ENCODE measurements at places on chromosomes 5 and 9.

DNA sequence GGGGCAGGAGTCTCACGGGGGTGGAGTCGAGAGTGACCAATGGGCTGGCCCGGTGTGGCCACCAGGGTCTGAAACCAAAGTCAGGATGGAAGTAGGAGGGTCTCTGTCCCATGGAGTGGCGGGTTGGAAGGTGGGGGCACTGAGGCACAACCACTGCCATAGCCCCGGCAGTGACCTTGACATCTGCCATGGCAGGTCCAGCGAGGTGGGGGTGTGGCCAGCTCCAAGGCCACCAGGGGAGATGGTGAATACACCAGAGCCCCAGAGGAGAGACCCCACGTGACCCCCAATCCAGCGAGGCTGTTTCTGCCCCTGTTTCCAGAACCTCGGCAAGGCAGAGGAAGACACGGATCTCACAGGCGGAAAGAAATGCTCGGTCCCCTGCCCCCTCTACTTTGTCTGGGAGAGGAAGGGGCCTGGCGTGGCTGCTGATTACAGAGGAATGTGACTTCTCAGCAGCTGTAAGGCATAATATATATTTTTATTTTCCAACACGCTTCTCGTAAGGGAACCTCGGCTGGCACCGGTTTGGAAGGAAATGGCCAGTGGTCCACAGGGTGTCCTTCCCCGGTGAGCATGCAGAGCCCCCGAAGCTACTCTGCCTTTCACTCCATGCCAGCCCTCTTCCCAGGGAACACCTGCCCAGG, 105.7 kb upstream of the SARDH start:
- DNase-seq = no peak

DNA sequence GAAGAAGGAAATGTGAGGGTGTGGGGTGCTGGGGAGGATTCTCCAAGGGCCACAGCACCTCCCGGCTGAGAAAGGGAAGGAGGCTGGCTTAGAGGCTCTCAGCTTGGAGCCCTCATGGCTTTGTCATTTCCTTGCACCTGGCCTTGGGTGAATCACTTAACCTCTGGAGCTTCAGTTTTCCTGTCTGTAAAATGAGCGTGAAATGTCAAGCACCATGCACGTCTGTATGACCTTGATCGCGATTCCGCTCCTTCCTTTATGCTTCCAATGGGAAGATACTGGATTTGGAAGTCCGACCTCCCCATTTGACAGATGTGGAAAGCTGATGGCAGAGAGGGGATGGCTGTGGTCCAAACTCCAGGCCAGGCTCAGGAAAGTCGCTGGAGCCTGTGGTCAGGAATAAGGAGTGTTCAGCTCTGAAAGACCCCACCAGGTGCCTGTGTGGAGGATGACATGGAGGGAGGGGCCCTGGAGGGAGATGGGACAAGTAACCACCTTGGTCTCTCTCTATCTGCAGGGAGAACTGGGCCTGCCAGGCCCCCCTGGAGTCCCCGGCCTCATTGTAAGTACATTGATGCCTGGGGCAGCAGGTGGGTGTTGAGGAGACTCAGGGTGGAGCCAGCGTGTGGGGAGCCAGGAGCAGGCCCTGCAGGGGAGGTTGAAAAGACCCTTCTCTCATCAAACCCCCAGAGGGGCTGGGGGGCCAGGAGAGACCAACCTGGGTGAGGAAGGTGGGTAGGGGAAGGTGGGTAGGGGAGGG, 66.5 kb downstream of the COL27A1 start:
- no peak for DNase-seq

- no peak for DNase-seq
Observed at GRCh38 chr9:130539420-130540223, 39.8 kb upstream of the FUBP3 start.

DNA sequence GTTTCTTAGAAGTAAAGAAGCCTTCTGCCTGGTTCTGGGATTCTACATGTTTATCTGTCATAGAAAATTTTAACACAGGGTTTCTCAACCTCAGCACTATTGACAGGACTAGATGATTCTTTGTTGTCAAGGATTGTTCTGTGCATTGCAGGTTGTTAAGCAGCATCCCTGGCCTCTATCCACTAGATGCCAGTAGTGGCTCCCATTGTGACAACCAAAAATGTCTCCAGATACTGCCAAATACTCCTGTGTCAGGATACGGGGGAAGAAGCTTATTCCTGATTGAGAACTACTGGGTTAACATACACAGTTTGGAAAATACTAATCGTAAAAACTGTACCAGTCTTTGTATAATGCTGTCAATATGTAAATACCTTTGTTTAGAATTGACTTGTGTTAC, 167.1 kb downstream of the NIPBL start:
- DNase-seq = no peak

DNA sequence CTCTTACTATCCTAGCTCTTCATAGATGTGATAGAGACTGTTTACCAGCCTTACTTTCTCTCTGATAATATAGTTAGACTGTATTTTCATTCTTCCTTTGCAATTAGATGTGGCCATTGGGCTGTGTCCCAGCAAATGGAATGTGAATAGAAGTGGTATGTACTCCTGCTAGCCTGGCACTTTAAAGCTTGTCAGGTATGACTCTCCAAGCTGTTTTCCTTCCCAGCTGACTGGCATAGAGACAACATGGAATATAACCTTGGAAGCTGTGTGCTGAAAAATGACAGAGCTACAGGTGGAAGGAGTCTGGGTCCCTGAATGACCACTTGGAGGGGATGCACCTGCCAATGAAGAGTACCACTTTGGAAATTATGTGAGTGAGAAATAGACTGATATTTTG, 116.2 kb downstream of the DIRAS2 start:
- no peak for DNase-seq

DNA sequence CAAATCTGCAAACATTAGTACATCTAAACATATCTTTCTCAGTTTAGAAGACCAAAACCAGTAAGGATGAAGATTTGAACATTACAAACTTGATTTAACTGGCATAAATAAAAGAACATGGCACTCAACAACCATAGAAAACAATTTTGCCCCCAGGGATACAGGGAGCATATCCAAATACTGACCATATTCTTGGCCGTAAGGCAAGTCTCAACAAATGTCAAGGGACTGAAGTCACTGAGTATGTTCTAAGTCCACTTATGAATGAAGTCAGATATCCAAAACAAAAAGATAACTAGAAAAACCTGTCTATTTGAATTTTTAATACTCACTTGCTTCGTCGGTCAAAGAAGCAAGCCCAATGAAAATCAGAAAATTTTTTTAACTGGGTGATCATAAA, 14.1 kb downstream of the FEM1C start:
- DNase-seq = no peak

DNA sequence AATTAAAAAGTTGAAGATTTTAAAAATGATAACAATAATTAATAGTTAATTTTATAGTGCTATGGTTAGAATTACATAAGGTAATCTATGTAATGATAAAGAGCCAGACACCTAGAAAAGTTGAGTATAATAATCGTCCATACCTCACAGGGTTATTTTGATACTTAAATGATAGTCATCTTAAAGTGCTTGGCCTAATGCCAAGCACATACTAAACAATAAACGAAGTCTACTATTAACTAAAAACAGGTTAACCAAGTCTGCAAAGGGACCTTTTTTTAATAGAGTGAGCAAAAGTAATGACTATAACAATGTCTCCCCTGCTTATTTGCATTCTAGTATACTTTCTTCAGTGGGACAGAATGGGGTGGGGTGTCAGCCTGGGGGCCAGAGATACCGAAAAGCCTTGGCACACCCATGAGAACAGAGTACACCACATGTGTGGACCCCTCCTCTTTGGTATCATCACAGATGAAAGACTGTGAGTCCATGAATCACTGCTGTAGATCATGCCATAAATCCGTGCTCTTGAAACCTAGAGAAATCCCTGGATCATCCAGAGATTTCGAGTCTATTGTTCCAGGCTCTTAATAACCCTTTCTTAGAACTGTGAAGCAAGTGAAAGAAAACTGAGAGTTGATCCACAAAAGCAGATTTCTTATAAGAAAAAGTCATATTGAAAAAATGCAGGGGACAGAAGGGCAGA, 249.5 kb downstream of the PRELID2 start:
- no peak for DNase-seq

DNA sequence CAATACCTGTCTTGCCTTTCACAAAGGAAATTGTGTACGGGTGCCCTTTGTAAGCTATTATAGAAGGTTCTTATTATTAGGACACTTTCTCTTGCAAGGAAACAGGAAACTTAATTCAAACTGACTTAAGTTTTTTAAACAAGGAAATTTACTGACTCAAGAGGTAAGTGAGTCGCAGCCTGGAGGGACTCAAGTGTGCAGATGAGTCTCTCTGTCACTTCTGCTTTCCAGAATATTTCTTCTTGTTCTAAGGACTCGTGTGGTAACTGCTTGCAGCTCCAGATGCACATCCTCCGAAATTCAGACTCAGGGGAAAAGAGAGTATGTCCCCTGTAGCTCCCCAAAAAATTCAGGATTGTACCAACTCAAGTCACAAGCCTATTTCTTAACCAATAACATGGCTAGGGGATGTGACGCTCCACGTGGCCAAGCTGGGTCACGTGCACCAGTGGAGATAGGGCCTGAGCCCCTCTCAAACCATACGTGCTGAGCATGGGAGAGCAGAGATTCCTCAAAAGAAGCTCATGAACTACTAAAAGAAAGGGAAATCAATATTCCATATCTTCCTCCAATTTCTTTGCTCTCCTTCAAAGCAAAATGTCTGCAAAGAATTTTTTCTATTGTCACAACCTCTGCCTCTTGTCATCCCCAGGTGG, 49.2 kb upstream of the ERCC6L2 start:
- no peak for DNase-seq

DNA sequence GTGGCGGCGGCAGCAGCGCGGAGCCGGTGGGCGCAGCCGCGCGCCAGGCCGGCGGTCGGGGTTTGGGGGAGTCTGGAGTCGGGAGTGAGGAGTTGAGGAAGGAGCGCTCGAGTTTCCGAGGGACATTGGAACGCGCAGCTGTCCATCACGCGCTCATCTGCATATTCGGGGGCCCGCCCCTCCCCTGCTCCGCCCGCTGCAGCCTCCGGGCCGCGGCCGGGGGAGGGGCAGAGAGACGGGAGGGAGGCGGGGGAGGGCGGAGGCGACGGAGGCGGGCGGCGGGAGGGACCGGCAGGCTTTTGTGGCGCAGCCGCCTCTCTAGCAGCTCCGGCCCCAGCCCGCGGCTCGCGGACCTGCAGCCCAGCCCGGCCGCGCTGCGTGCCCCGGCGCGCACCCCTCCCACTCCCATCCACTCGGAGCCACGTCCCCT, at the start of gene IRX2:
TSS of gene IRX2 (minus strand) at position 86 of the 430 bp plus-strand sequence. CDS start 264 bp downstream, outside the sequence.
- DNase-seq = no peak

DNA sequence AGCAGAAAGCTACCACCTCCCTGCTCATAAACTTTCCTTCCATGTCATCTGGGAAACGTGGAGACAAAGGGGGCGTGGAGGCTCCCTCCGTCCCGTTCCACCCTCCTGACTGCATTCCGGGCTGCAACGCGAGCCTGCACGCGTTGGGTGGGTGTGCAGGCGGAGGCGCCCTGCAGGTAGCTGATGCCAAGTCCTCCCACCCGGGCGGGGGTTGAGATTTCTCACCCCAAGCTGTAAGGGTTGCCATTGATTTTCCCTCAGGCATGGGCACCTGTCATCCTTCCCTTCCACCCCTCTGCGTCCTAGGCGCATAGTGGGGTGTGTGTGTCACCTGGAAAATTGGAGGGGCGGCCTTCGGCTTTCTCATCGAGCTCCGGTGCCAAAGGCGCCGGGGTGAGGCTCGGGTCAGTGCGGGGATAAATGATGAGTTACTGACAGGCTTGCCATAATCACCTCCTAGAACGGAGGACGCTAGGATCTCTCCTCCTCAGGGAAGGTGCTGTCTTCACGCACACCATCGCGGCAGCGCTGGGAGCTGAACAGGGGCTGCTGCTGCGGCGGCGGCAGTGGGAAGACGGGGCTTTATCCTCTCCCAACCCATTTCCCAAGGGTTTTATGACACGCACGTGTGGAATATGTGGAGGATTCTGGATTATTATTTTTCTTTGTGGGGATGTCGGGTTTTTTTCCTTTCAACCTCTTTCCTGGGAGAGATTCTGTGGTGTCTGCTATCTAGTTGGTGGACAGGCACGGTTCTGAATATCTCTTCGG, 973 bp downstream of the PLPPR1 start:
- no peak for DNase-seq

- no peak for DNase-seq
Observed at GRCh38 chr9:68470634-68471033, 70.0 kb downstream of the TMEM252 start.

- DNase-seq = no peak
Observed at GRCh38 chr9:7148243-7148765, 390.5 kb downstream of the KDM4C start.

GRCh38 chr5:172858511-172858989, 24.5 kb downstream of the ERGIC1 start:
- no peak for DNase-seq

DNA sequence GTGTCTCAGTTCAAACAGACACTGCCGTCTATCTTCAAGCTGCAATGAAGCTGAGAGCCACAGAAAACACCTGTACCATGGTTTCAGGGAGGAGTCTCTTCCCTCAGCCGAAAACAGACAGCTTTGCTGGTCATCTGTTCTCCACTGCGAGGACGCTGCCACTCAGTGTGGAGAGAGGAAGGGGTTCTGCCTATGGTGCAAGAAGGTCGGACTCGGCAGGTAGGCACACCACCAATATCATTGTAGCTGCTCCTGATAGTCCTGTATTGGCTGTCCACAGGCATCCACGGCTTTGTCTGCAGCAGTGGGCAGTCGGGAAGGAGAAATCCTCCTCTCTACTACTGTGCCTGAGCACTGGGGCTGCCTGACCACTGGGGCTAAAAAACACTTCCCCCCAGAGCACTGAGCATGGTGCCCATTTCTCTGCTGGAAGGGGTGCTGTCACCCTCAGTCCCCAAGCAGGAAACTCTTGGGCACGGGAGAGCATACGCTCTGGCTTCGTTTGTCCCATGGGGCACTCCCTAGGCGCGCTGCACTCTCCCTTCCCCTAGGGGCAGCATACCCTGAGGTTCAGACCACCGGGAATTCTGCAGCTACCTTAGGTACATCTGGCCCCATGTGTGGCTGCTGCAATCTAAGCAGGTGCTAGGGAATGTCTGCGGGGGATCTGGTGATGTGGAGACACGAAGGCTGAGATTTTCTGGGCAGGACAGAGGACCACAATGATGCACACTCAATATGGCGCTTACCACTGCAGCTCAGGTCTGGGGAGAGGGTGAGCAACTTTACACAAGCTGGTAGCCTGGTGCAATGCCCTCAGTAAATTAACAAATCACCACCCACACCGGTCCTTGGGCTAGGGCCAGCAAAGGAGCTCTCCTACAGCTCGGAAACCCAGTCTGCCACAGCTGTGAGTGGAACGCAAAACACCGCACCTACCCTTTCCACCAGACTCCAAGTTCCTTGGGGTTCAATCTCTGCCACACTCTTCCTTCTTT, 880.9 kb upstream of the SEMA6A start:
- no peak for DNase-seq

- no peak for DNase-seq
Observed at GRCh38 chr5:154702477-154702876, 52.7 kb upstream of the LARP1 start.

GRCh38 chr9:113651896-113652295, 188.4 kb downstream of the RGS3 start:
- no peak for DNase-seq

- DNase-seq = no peak
Observed at GRCh38 chr9:104556830-104557634, 11.9 kb upstream of the OR13C8 start.

GRCh38 chr5:76737846-76738245, 21.9 kb downstream of the F2R start:
- DNase-seq = no peak

Measured in tibial nerve (tissue), 4 donors.